Smooth muscle cell of the umbilical artery (primary cell): ENCODE measurements at places on chromosomes 3 and 15. TPM values are rescaled to one million over a fixed set of nuclear protein-coding genes. Genes with fewer than 3 reads are reported as not detected.

Gene HCN4
- not detected in 2 replicates for total RNA-seq

Gene SOX14
- total RNA-seq, result not detected in 2 replicates

Gene C3orf49
- total RNA-seq, result not detected in 2 replicates

Gene SMCO1
- total RNA-seq, result not detected in 2 replicates

Gene RTP1
- total RNA-seq, result not detected in 2 replicates

Gene TIPARP
- total RNA-seq, result 29.0 and 40.4 TPM in 2 replicates
